ENCODE measurements at places on chromosomes 7 and 10. TPM values are rescaled to one million over a fixed set of nuclear protein-coding genes. Genes with fewer than 3 reads are reported as not detected.

MACC1 gene
- 0.19 TPM for total RNA-seq

DNA sequence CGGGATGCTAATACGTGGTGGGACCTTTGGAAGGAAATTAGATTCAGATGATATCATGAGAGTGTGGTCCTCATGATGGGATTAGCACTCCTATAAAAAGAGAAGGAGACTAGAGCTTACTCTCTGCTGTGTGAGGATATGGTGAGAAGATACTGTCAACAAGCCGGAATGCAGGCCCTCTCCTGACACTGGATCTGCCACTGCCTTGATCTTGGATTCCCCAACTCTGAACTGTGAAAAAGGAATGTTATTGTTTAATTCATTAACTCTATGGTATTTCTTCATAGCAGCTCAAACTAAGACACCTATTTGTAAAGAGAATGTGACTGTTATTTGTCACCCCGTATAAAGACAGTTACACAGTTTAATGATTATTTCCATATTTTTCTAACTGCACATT, 1227.5 kb upstream of the C7orf33 start:
- no peak for DNase-seq

GRCh38 chr10:72626444-72626754, 520 bp upstream of the MICU1 start:
- no peak for DNase-seq

GRCh38 chr10:124695259-124695658, 48.9 kb downstream of the FAM53B start:
- DNase-seq = no peak

- no peak for DNase-seq
Measured at GRCh38 chr10:125626671-125627070, 56.3 kb downstream of the TEX36 start.

DNA sequence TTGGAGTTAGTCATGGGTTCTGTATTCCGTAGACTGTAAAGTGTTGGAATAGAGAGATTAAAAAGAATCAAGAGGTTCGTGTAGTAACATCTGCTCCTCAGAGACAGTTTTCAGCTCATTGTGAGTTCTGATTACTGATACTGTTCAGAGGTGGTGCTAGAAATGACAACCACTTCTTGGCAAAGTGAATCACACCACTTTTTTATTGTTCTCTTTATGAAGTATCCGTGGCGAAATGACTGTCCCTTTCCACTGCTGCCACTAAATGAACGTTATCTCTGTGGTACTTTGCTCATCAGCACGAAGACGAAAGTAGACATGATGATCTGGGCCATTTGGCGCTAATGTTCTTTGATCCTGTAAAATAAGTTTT, 860 bp downstream of the RPP30 start:
- DNase-seq = no peak

NRF1 gene
- 18.3 TPM for total RNA-seq

MET gene
- total RNA-seq = 1.3 TPM

GRCh38 chr10:60955957-60956425, 12.0 kb upstream of the RHOBTB1 start:
- no peak for DNase-seq

GRCh38 chr7:157617401-157617800, 280.6 kb downstream of the DNAJB6 start:
- no peak for DNase-seq

GRCh38 chr10:117768333-117769042, 225.9 kb downstream of the EMX2 start:
- DNase-seq = no peak

JAKMIP3 gene
- 0.35 TPM for total RNA-seq

HERPUD2 gene
- total RNA-seq = 18.5 TPM

- DNase-seq = no peak
Measured at GRCh38 chr10:23069019-23069815, 26.2 kb upstream of the MSRB2 start.

DNA sequence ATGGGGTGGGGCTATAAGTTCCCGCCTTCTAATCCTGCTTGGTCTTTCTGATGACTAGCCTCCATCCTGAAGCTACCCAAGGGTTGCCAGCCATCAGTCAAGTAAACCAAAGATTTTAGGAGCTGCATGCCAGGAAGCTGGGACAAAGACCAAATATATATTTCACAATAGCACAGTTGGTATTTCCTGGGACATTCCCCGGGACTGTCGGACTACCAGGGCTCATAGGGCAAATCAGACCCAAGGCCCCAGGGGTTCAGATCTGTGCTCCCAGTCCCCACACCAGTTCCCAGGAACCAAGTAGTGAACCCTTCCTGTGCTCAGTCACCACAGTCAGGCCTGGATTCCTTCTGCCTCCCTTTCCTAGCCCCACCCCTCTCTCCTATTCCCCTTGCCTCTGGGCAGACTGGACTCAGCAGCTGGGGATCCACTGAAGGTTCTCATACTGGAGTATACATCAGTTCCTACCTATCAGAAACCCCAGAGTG, 5.7 kb upstream of the CXCL12 start:
- no peak for DNase-seq

- peak; percentile 27 for DNase-seq
Measured at GRCh38 chr10:89163265-89163995, 43.7 kb downstream of the CH25H start.

DNA sequence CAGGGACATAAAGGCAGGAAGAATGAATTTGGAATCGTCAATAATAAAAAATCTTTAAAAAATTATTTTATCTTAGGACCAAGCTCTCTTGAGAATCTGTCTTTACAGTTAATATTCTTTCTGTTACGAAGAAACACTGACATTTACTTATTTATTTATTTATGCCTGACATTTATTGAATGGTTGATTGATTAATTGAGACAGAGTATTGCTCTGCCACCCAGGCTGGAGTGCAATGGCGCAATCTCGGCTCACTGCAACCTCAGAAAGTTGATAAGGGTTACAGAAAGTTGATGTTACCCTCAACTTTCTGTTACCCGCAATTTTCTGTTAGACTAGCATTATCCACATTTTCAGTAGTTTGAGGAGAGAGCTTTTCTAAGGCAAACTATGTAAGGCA, 70.1 kb downstream of the CHCHD3 start:
- no peak for DNase-seq

GRCh38 chr10:3294919-3295581, 122.5 kb upstream of the PITRM1 start:
- no peak for DNase-seq

DNA sequence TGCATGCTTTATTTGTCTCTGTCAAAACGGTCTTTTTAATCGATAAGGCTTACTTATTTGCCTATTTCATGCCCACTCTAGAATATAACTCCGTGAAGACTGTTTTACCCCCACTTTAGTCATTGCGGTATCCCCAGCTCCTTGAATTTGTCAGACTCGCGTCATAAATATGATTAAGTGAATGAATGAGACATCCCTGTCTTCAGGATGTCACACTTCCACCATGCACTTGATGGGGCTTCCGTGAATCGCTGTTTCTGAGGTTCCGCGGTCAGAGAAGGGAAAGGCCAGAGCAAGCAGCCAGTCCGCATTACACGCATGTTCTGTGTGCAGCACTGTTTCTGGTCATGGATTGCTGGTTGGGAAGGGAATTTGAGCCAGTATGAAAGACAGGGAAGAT, 138.8 kb downstream of the CELF2 start:
- no peak for DNase-seq

- DNase-seq = no peak
Measured at GRCh38 chr10:92656266-92656961, 33.3 kb upstream of the HHEX start.

Measured in activated T-cell treated with anti-CD3 and anti-CD28 coated beads, Interleukin-2, amount 50 U/mL, for 4 hours (primary cell).